ENCODE measurements at places on chromosomes 11 and 22.

GRCh38 chr22:24467340-24467739, 27.8 kb upstream of the UPB1 start:
- DNase-seq: no peak

GRCh38 chr22:36419912-36420882, 32.4 kb upstream of the MYH9 start:
- no peak for DNase-seq

GRCh38 chr11:562046-562645, 1.4 kb downstream of the RASSF7 start:
- DNase-seq: no peak

DNA sequence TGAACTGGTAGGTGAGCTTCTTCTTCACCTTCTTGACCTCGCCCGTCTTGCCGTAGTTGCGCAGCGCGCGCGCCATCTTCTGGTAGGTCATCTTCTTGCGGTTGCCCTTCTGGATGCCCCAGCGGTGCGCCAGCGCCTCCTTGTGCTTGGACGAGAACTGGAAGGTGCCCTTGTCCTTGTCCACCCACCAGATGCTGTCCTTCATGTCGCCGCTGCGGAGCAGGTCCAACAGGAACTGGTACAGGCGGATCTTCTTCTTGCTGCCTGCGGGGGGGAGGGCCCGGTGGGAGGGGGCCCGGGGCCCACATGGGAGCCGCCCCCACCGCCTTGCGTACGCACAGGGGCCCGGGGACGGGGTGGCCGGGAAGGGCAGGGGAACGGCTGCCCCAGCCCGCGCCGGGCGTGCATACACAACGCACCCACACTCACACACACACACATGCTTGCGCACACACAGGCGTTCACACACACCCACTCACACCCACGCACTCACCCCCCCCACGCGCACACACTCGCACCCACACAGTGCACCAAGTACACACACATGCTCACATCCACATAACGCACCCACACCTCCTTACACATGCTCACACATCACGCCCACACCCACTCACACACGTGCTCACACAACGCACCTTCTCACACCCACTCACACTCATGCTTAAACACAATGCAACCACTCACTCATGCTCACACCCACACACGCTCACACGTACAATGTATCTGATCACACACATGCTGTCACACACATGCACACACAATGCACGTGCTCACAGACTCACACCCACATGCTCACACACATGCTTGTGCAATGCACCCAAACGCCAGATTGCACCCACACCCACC, 3.0 kb upstream of the MYBPC3 start:
- peak; percentile 36 for DNase-seq

- DNase-seq: no peak
Observed at GRCh38 chr22:32752816-32753520, 48.5 kb upstream of the TIMP3 start.

DNA sequence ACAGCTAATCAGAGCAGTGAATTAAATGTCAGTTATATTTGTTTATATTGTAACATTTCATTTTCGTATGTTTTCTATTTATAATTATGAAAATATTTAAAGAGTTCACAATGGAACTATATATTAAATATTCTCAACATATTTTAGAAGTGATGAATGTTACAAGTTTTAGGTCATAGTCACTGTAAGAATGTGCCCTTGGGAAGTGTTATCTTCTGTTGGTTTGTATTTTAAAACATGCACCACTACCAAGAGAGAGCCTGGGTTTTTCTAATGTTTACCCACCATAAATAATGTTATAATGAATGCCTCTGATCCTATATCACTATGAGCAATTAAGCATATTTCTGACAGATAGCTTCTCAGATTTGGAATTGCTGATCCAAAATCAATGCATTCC, 171.0 kb downstream of the BCR start:
- no peak for DNase-seq

DNA sequence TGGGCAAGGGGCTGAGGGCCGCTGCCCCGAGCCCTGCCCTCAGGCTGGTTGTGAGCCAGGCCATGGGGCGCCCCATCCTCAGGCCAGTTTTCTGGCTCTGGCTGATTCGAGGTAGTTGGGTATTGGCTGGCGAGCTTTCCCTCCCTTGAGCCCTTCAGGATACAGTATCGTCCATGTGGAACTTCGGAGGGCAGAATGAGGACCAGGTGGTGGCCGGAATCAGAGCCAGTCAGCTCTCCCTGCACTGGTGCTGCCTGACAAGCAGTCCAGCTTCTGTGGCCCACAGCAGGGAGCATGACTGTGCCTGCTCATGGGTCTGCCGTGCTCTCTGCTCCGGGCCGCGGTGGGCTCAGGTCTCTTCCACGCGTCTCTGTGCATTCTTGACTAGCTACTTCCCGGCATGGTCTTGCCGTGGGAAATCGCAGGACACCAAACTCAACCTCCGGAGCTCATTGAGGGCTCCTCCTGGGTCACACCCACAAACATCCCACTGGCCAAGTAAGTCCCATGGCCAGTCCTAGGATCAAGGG, 1289.3 kb downstream of the BRD1 start:
- DNase-seq: no peak

DNA sequence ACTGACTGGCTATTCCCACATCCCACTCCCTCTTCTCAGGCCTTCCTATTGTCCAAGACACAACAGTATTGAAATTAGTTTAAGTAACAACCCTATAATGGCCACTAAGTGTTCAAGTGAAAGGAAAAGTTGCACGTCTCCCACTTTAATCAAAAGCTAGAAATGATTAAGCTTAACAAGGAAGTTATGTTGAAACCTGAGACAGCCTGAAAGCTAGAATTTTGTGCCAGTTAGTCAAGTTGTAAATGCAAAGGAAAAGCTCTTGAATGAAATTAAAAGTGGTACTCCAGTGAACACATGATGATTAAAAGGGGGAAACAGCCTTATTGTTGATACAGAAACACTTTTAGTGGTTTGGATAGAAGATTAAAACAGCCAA, 332.7 kb downstream of the CASP12 start:
- DNase-seq: no peak
